Naive thymus-derived CD8-positive, alpha-beta T cell (primary cell): ENCODE measurements at places on chromosomes 7 and 10.

DNA sequence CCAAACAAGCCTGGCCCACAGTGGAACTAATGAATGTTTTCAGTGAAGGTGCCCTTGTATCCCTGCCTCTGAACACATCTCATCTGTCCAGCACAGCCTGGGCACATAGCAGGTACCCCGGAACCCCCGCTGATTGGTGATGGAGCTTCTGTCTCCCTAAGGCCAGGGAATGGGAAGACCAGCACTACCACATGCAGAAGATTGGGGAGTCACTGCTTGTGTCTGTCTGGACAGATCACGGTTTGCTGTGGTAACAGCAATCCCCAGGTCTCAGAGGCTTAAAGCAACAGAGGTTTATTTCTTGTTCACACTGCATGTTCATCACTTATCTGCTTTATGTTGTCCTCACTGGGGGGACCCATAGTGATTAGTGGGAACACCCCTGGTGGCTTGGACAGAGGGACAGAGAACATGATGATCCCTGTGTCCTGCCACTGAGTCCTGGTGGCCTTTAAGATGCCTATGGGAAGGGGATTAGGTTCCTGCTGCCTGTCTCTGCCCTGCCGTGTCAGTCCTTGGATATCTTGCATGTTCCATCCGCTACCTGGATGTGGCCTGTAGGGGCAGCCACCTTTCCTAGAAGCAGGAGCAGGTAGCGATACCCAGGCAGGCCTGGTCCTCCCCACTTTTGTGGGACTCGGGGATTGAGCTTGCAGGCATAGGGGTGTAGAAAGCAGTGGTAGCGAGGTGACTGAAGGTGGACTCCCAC is 3.6 kb downstream of the TSPAN14 start:
- no peak for DNase-seq

- no peak for DNase-seq
Measured at GRCh38 chr7:91571601-91572000, 307.4 kb downstream of the FZD1 start.

GRCh38 chr7:131034166-131034881 is 293.4 kb upstream of the MKLN1 start:
- DNase-seq: no peak

DNA sequence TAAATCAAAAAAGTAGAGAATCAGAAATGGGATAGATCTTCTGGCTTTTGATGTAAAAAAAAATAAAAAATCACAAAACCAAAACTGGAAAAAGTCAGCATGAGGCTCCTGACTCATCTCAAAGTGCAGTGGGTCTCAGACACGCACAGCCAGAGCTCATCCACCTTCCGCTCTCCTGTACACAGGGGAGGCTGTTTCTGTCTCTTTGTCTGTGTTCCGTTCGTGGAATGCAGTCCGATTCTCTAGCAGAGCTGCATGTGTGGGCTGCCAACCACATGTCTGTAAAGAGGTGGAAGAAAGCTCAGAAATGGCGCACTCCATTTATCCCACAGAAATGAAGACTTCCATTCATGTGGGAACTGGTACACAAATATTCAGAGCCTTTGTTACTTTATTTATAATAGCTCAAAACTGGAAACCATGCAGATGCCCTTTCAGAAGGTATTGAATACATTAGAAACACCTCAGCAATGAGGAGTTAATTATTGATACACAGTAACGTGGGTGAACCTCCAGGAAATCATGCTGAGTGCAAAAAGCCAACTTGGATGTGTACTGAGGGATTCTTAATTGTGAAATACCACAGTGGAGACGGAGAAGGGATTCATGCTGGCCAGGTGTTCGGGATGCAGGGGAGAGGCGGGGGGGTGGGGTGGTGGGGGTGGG is 123.3 kb downstream of the TRRAP start:
- DNase-seq: no peak

- DNase-seq: no peak
Measured at GRCh38 chr10:116272440-116273283, at the start of gene GFRA1. Gene GFRA1 (minus strand): TSS chr10:116273206. CDS start chr10:116272029, 1,177 bp downstream.

DNA sequence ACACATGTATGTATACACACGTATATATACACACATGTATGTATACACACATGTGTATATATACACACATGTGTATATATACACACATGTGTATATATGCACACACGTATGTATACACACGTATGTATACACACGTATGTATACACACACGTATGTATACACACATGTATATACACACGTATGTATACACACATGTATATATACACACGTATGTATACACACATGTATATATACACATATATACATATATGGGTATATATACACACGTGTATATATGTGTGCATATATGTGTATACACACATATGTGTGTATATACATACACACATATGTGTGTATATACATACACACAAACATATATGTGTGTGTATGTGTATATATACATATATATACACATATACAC is 31.7 kb downstream of the ABCC2 start:
- DNase-seq: no peak

DNA sequence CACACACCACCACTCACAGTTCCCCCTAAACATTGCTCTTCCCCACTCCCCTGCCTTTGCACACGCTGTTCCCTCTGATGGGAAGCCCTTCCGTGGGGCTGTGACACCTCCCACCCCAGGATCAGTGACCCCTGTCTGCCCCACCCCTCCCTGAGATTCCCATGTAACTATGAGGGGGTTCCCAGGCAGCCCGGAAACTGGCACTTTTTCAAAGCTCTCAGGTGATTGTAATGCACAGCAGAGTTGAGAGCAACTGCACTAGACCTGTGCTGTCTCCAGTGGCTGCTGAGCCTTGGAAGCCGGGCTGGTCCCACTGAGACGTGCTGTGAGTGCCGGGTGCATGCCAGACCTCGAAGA is 29.8 kb downstream of the GPRIN2 start:
- DNase-seq: no peak

GRCh38 chr7:10804770-10805169 is 168.9 kb upstream of the PHF14 start:
- no peak for DNase-seq

DNA sequence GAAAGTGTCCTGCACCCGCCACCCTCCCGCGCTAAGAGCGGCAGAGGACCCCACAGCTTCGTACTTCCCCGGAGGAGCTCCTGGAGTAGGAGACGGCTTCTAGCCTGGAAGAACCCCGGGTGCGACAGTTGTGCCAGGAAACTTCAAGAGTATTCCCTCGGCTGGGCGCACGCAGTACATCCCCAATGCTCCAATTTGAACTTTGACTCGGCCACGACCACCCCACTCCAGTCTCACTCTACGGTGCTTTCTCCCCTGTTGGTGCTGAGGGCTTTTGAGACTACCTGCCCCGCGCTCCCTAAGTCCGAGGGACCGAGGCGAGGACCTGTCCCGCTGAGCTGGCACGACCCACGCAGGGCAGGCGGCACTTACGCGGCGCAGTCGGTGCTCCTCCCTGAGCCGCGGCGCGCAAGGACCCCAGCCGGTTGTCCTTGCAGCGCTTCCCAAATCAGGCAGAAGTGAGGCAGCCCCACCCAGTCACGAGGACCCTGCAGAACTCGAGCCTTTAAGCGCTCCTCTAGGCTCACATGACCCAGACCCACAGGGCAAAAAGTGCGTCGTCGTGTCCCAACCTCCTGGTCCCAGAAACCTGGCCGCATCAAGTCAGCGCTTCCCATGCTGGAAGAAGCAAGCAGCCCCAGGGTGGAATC is at the start of gene CPVL:
CPVL (minus strand) TSS at position 481 of the 650 bp plus-strand sequence. CDS start 25,476 bp downstream, outside the sequence.
- no peak for DNase-seq

DNA sequence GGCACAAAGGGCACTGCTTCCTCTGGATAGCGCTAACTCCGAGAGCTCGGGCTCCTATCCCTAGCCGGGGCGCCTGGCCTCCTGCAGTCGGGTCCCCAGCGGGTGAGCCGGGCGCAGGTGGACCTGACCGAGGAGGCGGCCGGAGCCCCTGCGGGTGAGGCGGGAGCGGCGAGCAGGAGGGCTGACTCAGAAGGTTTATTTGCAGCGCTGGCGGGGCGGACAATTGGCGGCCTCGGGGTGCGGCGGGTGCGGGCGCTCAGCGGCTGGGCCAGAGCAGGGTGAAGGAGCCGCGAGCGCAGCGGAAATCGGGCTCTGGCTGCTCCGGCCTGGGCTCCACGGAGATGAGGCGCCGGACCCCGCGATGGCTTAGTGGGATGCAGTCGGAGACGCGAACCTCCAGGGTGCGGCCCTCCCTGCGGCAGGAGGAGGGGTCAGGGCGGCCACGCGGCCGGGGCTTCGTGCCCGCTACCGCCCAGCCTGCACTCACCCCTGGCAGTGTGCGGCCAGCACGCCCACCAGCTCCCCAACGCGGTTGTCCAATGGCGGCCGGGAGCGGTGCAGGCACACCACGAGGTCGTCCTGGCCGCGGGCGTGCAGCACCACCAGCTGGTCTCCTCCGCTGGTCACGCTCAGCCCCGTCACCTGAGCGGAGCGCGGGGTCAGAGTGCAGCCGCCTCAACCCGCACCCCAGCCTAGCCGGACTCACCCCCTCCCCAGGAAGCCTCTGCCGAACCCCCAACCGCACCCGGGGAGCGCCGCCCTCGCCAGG is 16.1 kb downstream of the MYO1G start:
- no peak for DNase-seq

DNA sequence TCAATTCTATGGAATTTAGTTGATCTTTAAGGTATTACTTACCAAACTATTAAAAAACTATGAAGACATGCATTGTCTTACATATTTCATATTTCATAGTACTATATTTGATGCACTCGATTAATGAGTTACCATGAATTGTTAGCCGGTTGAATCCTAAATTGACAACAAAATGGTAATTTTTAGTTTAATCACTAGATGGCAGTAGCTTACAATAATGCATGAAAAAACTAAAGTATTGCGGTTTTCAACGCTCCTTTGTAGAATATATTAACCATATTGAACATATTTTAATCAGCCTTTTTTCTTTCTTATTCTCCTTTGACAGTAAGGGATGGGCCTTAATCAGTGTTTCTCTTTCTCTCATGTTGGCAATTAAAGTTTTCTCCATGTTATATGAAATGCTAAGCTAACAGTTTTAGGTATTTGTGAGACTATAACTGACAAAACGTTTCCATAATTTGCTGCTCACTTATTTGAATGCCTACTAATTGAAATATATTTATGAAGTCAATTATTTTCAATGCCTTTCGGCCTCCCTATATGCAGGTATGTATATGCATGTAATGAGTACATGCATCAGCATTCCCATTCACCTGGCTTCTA is 48.5 kb upstream of the ARL4A start:
- DNase-seq: no peak

DNA sequence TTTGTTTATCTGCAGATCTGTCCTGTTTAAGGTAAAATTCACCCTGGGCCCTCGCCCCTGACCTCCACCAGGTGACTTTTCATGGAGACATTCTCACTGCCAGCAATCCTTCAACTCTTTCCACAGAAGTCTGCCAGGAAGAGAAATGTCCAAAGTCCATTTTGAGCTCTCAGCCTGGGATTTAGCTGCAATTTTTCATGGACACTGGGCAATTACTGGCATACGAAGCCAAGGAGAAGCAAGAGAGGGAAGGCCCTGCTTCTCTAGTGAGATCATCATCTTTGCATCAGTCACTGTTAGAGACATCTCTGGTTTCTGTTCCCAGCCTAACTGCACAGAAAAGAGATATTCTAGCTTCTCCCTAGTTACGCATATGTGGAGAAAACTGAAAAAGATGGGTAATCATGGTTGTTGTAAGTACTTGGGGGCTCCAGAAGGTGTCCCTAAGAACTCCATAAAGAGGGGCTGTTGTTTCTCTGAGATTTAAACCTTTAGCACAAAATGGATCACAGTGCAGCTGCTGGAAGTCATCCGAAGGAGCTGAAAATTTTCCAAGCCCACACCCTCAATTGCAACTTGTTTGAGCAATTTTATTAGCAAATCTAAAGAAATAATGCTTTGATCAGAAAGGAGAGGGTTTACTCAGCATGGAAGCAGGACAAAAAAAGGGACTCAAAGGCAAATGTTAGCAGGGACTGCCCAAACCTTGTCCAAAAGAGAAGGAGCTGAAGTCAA is 168.9 kb downstream of the SNX10 start:
- DNase-seq: no peak

DNA sequence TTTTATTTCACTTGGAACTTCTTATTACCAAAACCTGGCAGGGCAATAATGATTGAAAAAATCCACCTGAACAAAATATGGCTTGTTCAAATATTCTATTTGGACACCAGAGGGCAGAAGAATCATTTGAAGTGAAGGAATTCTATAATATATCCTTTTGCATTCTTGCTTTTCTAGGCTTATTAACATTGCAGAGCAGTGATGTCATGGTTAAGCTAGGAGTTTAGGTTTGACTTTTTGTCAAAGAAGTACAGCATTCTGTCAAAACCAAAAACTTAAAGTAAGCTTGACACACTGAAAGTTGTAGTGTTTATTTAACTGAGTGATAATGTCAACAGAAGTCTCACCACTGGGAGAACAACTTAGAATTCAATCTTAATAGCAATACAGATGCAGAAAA is 156.0 kb downstream of the SEMA3D start:
- no peak for DNase-seq

DNA sequence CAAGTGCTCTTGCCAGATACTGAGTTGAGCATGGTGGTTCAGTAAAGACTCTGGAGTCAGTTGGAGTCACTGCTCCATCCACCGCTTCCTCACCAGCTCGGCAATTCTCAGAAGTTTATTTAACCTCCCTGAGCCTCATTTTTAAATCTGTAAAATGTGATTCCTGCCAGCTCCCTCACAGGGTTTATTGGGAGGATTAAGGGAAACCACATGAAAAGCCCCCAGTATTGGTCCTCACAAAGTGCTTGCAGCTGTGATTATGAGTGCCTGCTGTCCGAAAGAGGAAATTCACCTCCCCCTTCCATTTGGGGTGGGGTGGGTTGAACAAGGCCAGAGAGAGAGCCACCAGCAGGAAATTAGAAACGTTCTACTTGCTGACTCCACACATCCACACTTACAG is 99.0 kb downstream of the AOAH start:
- no peak for DNase-seq

GRCh38 chr7:156155988-156156733 is 343.9 kb upstream of the SHH start:
- DNase-seq: no peak

DNA sequence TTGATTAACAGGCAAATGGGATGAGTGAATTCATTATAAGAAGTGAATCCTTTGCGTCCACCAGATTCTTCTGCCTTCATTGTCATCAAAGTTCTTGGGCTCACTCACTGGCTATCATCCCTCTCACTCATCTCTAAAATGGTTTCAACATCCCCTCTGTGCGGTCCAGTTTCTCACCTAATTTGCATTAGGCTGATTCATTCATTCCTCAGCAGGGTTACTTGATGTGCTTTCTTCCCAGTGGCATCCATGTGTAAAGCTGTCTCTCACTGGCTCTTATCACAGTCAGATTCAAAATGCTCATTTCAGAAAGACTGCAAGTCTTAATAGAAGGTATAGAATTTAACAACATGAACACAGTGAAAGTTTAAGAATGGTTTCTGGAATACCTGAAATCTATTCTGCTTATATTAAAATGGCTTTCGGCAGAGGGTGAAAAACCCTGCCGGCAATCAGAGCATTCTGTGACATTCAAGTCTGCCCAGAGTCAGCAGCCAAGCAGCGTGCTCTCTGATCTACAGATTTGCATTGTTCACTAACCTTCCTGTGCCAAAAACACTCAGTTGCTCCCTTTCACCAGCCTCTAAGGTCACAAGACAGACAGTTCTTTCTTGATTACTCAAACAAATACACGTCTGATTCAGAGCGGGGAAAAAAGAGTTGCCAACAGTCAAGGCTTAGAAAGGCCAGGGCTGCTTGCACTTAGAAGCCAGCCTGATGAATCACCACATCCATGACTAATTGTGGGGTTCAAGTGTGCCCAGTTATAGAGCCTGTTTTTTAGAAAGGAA is 106.7 kb downstream of the TES start:
- DNase-seq: no peak
